Neural crest cell (in vitro differentiated cells): ENCODE measurements at places on chromosomes 6 and 20. TPM values are rescaled to one million over a fixed set of nuclear protein-coding genes. Genes with fewer than 3 reads are reported as not detected.

- peaks cover 35% of the 10 kb centered on the region for H3K36me3 ChIP-seq
- H3K4me3 ChIP-seq, result peak overlapping the region; percentile 86
- peaks cover 23% of the 10 kb centered on the region for H3K4me1 ChIP-seq
- DNase-seq, result no peak
- H3K27me3 ChIP-seq, result peaks cover 12% of the 10 kb centered on the region
- H3K27ac ChIP-seq, result no peak overlapping the region
Measured at GRCh38 chr6:113862112-113862511, 5.0 kb downstream of the MARCKS start.

GRCh38 chr6:87645080-87645479 is 55.1 kb downstream of the ORC3 start:
- H3K27me3 ChIP-seq, result no peaks in the 10 kb centered on the region
- peaks cover 4% of the 10 kb centered on the region for H3K4me1 ChIP-seq
- no peak for DNase-seq
- H3K36me3 ChIP-seq, result peaks cover 3% of the 10 kb centered on the region
- H3K27ac ChIP-seq, result no peak overlapping the region

The WTAP gene
- 126 and 128 TPM in 2 replicates for total RNA-seq

DNA sequence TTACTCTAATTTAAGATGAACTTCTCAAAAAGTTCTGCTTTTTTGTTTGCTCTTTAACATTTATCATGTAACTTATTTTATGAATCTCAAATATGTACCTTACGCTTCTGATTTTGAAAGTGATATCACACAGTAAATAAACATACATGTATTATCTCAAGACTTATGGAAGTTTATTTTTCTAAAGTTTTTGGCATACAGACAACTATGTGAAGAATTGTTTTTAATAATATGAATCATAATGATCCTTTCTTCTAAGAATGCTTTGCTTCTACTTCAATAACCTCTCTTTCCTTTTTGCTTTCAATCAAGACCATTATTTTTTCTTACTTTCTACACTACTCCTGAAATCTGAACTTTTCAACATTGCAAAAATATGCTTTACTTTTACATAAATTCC is 816.4 kb downstream of the EYS start:
- no peaks in the 10 kb centered on the region for H3K4me1 ChIP-seq
- no peak for DNase-seq
- no peak overlapping the region for H3K27ac ChIP-seq
- H3K27me3 ChIP-seq, result peaks cover 2% of the 10 kb centered on the region

The CFAP61 gene
- 1.7 and 1.9 TPM in 2 replicates for total RNA-seq

GRCh38 chr6:87905101-87905641 is 142.5 kb upstream of the SPACA1 start:
- H3K4me1 ChIP-seq, result peaks cover 56% of the 10 kb centered on the region
- H3K27me3 ChIP-seq, result no peaks in the 10 kb centered on the region
- H3K4me3 ChIP-seq, result no peak overlapping the region
- DNase-seq, result no peak

- no peak overlapping the region for H3K27ac ChIP-seq
- peaks cover 9% of the 10 kb centered on the region for H3K36me3 ChIP-seq
- H3K27me3 ChIP-seq, result no peaks in the 10 kb centered on the region
Measured at GRCh38 chr6:112241820-112242429, 12.4 kb downstream of the LAMA4 start.

The GPX6 gene
- total RNA-seq, result not detected in 2 replicates
